Upper lobe of right lung (tissue), 1 donor: ENCODE measurements at places on chromosomes 3 and 15.
A peak's percentile ranks its signal among the peaks of the same experiment; 100 is the strongest.

DNA sequence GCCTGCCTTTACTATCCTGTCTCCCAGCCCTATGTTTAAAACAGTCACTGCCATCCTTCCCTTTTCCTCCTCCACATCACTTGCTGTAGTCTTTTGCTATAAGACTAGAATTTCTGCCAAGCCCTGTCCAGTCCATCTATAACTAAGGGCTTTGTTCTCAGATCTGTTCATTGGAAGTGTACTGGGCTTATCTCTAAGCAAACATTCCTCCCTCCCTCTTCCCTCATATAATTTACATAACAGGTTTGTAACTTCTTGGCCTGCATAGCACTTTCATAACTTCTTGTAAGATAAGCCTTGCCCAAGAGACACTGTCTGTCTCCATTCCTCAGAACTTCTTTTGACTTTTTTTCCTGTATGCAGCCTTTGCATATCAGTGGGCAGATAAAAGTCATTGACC is 16.7 kb downstream of the TPRG1 start:
- no peaks in the 10 kb centered on the region for H3K27me3 ChIP-seq
- peaks cover 9% of the 10 kb centered on the region for H3K4me1 ChIP-seq
- DNase-seq: no peak
- no peak overlapping the region for H3K27ac ChIP-seq

GRCh38 chr3:128501431-128501830 is 8.4 kb upstream of the GATA2 start:
- H3K27me3 ChIP-seq: peaks cover 54% of the 10 kb centered on the region
- H3K4me3 ChIP-seq: no peak overlapping the region
- peaks cover 9% of the 10 kb centered on the region for H3K4me1 ChIP-seq
- H3K36me3 ChIP-seq: no peaks in the 10 kb centered on the region

DNA sequence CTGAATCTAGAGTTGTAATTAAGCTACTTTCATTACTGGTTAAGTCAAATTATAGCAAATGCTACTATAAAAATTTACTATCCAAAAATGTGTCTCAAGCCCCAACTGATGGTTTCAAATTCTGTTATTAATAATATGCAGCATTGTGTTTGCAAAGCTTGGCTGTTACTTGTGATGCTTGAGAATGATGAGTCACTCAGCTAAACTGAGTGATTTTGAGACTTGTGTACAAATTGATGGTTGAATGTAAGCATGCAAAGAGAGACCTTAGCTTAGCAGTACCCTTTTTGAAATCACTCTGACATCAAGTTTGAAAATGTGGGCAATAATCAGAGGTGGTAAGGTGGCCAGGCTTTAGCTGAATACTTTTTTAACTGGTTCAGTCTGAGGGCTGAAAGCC is 27.6 kb downstream of the OPA1 start:
- H3K36me3 ChIP-seq: peaks cover 71% of the 10 kb centered on the region
- no peaks in the 10 kb centered on the region for H3K27me3 ChIP-seq
- no peak overlapping the region for H3K27ac ChIP-seq
- H3K4me1 ChIP-seq: no peaks in the 10 kb centered on the region
- DNase-seq: no peak

- peak overlapping the region; percentile 1 for H3K4me3 ChIP-seq
- peaks cover 23% of the 10 kb centered on the region for H3K4me1 ChIP-seq
- H3K36me3 ChIP-seq: no peaks in the 10 kb centered on the region
- no peak for DNase-seq
- no peaks in the 10 kb centered on the region for H3K27me3 ChIP-seq
Observed at GRCh38 chr3:172562871-172563865, 39.9 kb upstream of the TNFSF10 start.

GRCh38 chr15:40501487-40501886 is 30.7 kb downstream of the CHST14 start:
- H3K36me3 ChIP-seq: no peaks in the 10 kb centered on the region
- peaks cover 5% of the 10 kb centered on the region for H3K27me3 ChIP-seq
- no peak overlapping the region for H3K27ac ChIP-seq
- DNase-seq: no peak

DNA sequence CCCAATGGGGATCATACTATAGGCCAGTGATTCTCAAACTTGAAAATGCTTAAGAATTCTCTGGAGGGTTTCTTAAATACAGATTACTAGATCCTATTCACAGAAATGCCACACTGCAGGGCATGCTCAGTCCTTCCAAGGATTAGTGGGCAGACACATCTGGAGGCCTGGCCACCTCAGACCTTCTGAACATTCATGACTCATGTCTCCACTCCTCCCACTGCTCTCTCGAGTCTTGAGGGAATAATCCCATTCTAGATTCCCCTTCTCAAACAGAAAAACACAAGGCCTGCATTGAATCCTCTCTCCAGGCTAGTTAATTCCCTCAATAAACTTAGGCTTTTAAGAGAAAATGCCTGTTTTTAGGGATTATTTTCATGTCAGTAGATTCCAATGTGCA is 22.1 kb downstream of the ZNF621 start:
- H3K4me1 ChIP-seq: no peaks in the 10 kb centered on the region
- no peak overlapping the region for H3K4me3 ChIP-seq
- H3K36me3 ChIP-seq: no peaks in the 10 kb centered on the region
- H3K27ac ChIP-seq: no peak overlapping the region
